Stimulated activated CD4-positive, alpha-beta T cell treated with anti-CD3 and anti-CD28 coated beads, Interleukin-12 subunit alpha, Interleukin-12 subunit beta, amount 100 ng/mL, for 24 hours (primary cell): ENCODE measurements at places on chromosomes 3 and 15.
A peak's percentile ranks its signal among the peaks of the same experiment; 100 is the strongest.

- DNase-seq = no peak
Observed at GRCh38 chr3:154086286-154086685, 34.9 kb upstream of the ARHGEF26 start.

DNA sequence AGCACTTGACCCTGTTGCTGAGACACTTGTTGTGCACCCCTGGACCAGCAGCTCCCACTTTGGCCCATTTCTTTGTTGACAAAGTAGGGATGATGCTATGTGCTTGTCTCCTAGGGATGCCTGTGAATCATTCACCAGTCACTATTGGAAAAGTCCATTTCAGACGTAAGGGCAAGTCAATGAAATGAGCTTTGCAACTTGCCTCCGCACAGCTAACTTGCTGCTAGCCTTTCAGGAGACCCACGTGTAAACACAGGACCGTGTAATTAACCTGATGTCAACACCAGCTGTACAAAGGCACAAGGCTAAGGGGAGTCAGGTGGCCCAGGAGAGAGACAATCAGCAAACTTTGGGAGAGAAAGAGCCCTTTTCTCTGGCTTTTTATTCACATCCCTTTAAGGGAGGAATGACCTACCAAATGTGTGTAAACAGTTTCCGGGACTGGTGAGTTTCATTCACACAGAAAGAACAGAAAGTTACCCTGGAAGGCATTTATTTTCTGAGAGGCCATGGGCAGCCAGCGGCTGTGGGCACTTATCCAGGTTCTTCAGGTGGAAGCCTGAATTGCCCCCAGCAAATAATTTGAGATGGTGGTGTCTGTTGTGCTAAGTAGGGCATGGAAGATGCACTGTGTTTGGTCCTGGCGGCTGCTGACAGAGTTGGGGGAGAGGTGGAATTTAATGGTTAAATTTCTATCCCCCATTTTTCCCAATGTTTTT lies 54.0 kb downstream of the TIPARP start:
- DNase-seq = no peak

GRCh38 chr15:68791431-68792283 lies 29.0 kb downstream of the ANP32A start:
- peak; percentile 36 for DNase-seq

DNA sequence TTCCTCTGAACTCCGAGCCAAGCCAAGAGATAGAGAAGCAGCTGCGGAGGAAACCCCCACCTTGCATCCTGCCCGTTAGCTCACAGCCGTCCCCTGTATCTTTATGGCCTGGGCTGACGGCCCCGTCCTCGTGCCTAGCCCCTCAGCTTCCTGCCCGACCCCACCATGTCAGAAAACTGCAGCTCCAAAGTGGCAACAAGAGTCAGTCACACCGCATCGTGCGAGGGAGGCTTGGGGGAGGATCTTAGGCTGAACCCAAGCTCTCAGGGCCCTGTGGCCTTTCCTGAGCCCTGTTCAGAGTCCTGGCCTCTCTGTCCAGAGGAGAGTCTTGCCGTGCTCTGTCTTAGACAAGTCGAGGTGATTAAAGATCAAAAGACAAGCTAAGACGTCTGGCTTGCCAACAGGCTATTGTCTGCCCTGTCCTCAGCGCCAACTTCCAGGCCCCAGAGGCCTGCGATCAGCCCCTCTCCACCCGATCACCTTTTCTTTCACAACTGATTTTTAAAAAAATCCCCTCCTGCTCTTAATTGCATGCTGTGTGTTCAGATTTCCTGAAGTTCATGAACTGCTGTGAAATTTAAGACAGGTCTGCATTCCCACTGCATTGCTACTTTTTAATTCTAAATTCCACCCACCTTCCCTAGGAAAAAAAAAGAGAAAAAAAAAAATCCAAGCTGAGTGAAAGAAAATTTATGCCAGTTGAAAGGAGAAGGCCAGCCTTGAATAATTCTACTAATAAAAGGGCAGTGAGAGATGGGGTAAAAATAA lies 89.7 kb upstream of the WNT5A start:
- no peak for DNase-seq

DNA sequence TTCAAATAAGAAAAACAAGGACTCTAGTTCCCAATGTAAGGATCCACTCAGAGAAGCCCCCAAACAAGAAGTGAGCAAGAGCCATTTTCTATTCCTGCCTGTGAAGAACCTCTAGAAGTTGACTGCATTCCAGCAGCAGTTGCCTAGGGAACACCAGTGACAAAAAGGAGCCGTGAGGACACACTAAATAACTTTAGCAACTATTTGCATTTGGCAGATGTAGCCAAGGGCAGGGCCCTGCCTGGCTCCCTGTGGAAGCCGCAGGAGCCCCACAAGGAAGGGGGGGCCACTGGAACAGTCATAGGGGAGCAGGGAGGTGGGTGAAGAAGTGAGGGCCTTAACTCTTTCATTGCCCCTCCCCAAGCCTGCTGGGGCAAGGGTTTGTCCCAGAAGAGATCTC lies 470.2 kb upstream of the PROK2 start:
- no peak for DNase-seq

DNA sequence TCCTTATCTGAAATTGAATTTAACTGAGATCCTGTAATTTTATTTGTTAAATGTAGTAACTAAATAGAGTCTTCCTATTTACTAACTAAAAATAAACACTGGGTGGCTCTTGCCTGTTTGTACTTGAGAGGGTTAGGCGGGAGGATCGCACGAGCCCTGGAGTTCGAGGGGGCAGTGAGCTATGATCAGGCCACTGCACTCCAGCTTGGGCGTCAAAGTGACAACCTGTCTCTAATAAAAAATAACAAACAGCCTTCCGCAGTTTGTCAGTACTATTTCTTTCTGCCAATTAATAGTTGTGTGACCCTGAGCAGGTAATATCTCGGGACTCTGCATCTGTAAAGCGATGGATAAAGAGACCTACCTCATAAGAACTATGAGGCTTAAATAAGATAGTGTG lies 768 bp upstream of the PDE12 start:
- DNase-seq = no peak

DNA sequence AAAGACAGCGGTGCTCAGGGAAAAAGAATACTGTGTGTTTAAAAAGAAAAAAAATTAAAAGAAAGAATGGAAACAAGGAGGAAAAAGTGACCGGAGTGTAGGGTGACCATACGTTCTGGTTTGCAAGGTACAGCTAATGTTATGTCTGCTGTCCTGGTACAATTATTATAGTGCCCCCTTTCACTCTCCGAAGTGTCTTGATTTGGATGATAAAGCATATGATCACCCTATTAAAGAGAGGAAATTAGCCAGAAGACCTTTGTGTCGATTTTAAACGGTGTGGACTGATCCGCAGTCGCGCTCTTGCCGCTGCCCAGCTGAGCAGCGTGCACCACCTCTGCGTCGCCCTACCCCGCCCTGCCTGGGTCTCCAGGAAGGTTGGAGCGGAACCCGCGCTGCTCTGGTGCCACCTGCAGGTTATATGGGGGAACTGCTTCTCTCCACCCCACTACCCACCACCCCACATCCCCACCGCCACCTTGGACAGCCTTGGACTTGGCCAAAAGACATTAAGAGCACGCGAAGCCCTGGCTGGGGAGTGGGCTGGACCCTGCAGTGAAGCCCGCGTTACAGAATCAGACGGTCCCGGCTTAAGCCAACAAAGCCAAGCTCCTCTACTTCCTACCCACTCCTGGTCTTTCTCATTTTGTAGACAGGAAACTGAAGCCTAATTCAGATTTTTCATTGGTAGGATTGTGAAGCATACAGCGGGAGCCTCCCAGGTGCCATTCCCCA lies 41.2 kb upstream of the UBE2Q2 start:
- DNase-seq = peak; percentile 74

GRCh38 chr3:46538803-46539442 lies 27.2 kb downstream of the LRRC2 start:
- peak; percentile 48 for DNase-seq

DNA sequence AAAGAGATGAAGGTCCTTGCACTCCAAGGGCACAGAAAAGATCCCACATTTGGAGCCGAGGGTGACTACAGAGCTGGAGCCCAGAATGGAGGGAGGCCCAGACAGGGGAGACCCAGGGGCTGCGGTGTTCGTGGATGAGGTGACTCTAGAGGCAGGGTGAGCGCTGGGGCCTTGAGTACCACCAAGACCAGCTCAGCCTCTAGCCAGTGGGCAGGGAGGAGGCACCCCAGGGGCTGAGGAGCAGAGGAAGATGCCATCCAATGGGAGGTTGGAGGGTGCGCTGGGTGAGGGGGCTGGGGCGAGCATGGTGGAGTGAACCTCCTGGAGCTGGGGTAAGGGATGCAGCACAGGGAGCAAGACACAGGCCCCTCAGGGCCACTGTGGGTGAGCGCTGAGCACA lies 13.3 kb downstream of the RRP9 start:
- DNase-seq = no peak

DNA sequence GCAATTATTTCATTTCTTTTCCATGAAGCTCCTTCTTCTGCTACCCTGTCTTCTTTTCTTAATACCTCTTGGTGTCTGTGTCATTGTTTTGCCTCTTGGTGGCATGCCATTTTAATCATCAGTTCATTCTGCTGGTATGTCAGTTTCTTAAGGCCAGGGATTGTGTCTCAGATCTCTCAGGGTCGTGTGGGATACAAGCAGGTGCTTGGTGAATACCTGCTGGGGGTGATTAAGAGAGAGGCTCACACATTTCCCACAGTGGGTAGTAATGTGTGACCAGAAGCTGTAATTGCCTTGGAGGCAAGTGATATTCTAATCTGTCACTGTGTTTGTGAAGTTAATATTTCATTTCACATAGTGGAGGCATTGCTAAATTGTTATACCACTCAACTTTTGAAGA lies 361.4 kb upstream of the TRIM42 start:
- no peak for DNase-seq

DNA sequence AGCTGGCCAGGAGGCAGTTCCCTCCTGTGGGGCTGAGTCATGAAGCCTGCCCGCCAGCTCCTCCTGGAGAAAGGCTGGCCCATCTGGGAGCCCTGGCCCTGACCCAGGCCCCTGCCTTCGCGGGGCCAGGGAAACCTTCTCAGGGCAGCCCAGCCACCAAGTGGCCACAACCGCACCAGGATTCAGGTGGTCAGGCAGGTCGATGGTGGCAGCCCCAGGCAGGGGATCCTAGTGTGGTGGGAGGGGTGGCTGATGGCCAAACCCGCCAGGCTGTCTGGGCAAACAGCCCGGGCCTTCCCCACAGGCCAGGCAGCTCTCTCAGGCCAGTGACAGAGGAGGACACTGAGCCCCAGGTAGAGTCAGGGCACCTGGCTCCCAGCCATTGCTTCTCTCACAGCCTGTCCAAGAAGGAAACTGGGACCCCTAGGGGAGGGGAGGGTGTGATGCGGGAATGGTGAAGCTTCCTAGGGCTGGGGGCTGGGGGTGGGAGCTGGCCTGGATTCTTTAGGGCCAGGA lies 1.2 kb downstream of the TWF2 start:
- no peak for DNase-seq

GRCh38 chr3:95341314-95341713 lies 1278.5 kb downstream of the NSUN3 start:
- no peak for DNase-seq

GRCh38 chr3:142232340-142232739 lies 7.0 kb upstream of the GK5 start:
- no peak for DNase-seq

DNA sequence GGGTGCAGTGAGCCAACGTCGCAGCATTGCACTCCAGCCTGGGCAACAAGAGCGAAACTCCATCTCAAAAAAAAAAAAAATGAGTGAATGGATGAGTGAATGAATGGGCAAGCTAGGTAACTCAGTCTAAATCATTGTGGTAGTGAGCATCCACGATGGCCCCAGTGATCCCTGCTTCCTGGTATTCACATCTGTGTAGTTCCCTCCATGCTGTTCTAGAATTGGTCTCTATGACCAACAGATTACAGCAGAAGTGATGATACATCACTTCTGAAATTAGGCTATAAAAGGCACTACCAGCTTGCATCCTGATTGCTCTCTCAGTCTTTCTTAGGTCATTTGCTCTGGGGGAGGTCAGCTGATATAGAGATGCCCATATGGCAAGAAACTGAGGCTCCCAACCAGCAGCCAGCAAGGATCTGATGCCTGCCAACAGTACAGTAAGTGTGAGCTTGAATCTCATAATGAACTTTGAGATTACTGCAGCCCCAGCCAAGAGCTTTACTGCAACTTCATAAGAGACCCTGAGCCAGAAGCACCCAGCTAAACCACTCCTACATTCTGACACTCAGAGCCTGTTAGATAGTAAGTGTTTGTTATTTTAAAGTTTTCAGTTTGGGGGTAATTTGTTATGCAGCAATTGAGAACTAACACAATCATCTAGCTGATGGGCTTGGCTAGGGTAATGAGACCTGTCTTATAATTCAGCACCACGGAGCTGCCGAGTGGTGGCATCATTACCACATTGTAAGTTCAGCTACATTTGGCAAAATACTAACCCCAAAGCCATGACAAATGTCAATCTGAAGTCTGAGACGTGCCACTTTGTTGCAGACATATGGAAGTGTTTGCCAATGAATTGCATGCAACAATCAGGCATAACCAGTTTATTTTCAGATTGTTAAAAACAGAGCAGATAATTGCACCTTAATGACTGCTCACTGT lies 53.0 kb downstream of the KLHL6 start:
- no peak for DNase-seq
